ENCODE measurements at places on chromosomes 5 and 9. TPM values are rescaled to one million over a fixed set of nuclear protein-coding genes. Genes with fewer than 3 reads are reported as not detected.

- H3K36me3 ChIP-seq = no peaks in the 10 kb centered on the region
- no peaks in the 10 kb centered on the region for H3K27me3 ChIP-seq
- no peak for DNase-seq
- no peak overlapping the region for H3K4me3 ChIP-seq
- H3K27ac ChIP-seq = no peak overlapping the region
Measured at GRCh38 chr5:175548626-175549311, 70.4 kb downstream of the SFXN1 start.

- no peaks in the 10 kb centered on the region for H3K4me1 ChIP-seq
- DNase-seq = no peak
- H3K27ac ChIP-seq = no peak overlapping the region
- H3K36me3 ChIP-seq = no peaks in the 10 kb centered on the region
- H3K4me3 ChIP-seq = no peak overlapping the region
- H3K27me3 ChIP-seq = no peaks in the 10 kb centered on the region
Measured at GRCh38 chr5:19240170-19240569, 747.8 kb downstream of the CDH18 start.

GRCh38 chr5:26553079-26553478 is 485.3 kb downstream of the CDH9 start:
- no peak for DNase-seq
- H3K36me3 ChIP-seq = no peaks in the 10 kb centered on the region
- H3K4me1 ChIP-seq = no peaks in the 10 kb centered on the region
- H3K27me3 ChIP-seq = no peaks in the 10 kb centered on the region
- H3K27ac ChIP-seq = no peak overlapping the region

The UBQLN1 gene
- total RNA-seq = 125 TPM

DNA sequence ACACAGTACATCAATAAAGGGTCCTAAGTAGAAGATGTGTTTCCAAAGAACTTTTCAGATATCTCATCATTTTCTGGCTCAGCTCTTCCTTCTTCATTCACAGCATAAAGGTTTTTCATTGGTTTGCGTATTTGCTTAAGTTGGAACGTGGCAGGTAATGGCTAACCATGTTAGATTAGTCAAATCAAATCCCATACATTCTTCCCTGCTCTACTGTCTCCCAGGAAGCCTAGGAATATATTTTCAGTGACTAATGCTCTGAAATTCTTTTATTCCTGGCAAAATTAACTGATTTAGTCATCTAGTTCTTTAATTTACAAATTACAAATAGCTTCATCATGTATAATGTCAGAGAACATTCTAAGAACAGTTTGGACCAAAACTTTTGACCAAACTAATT is 99.6 kb upstream of the TMEM161B start:
- H3K4me3 ChIP-seq = no peak overlapping the region
- DNase-seq = no peak
- no peaks in the 10 kb centered on the region for H3K36me3 ChIP-seq
